ENCODE measurements at places on chromosomes 4 and X.
A peak's percentile ranks its signal among the peaks of the same experiment; 100 is the strongest.

DNA sequence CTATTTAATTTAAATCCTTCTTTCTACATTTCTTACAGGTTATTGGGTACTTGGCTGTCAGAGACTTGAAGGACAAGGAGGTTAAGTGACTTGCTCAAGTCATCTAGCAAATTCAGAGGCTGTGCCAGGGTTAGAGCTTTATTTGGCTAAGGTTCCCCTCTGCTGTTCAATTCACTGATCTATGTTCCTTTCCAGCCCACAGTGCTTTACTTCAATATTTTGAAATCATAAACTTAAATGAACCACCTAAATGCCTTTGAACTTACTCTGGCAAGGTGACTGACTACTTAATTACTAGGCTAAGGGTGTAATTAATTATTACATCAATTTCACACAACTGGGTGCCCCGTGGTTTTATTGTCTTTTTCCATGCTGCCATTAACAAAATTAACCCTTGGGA lies 288.7 kb downstream of the CAMK2D start:
- no peak for DNase-seq

DNA sequence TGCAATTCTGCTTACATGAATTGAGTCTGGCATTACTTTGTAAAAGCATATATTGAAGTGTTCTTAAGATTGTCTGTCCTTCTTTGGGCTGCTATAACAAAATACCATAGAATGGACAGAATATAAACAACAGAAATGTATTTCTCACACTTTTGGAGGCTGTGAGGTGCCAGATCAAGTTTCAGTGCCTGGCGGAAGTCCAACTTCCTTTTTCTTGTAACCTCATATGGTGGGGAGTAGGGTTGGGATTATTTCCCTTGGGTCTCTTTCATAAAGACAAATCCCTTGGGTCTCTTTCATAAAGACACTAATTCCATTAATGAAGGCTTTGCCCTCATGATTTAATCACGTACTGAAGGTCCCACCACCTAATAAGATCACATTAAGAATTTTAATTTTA lies 199.3 kb upstream of the GRID2 start:
- no peak for DNase-seq

GRCh38 chr4:132065940-132066495 lies 1083.1 kb upstream of the PCDH10 start:
- no peak for DNase-seq

- DNase-seq: no peak
Observed at GRCh38 chr4:73259571-73260090, 1.0 kb upstream of the ANKRD17 start.

GRCh38 chrX:11261260-11261659 lies 32.0 kb upstream of the AMELX start:
- DNase-seq: no peak

DNA sequence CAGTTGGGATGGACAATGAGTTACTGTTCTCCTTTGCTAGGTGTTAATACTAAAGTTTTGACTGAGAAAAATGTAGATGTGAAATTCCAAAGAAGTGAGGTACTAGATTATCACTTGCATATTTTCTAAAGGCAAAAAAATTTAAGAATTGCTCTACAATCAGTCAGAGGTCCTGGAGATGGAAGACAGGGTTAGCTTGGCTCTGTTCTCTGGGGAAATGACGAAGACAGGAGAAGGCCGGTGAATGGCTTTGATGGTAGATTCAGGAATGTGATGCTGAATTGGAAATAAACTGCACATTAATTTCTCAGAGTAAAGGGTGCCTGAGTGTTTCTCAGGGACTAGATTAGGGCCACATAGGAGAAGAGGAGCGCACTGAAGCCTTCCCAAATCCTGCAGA lies 214.0 kb upstream of the LEF1 start:
- DNase-seq: no peak

DNA sequence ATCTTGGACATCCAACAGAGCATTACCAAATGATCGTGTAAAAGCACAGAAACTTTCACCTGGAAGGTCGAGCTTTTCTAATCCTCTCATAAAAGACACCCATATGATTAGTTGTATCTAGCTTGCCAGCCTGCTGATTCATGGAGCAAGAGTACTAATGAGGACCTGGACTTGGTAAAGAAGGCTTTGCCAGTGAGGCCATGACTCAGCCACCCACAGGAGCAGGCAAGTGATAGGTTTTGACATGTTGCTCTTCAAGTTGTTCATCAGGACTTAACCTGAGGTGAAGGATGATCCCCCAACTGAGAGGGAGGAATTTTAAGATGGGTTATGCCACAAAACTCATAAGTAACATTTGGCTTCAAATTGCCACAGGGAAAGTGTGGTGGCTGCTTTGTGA lies 24.7 kb upstream of the EPGN start:
- DNase-seq: no peak

DNA sequence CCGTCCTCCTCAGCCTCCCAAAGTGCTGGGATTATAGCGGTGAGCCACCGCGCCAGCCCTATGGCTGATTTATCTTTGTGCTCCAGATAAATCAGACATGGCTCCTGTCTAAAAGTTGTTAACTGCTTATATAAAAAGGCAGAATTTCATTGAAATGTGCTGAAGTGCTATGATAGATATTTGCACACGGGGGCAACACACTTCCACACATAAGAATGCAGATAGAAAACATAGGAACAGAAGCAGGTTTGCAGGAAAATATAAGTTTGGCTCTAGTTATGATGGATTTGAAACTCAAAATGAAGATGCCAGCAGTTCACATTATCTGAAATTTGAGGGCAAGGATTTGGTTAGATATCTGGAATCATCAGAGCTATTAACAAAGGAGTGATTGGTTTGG lies 163.1 kb upstream of the SLITRK2 start:
- DNase-seq: no peak

DNA sequence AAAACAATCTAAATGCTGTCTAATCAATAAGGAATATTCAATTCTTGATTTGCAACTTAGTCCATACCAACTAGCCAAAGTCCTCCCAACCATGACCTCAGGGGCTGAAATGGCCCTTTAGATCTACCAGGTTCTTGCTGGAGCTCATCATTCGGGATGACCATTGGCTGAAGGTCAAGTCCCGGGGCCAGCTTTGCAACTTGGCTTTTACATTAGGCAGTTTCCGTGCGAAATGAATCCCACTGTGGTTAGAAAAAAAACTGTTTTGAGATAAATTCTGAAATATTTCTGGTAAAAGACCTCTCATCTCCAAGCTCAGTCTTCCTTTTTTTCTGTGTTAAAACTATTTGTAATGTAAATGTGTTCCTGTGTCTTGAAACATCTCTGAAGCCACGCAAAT lies 178.6 kb downstream of the TENM3 start:
- no peak for DNase-seq

DNA sequence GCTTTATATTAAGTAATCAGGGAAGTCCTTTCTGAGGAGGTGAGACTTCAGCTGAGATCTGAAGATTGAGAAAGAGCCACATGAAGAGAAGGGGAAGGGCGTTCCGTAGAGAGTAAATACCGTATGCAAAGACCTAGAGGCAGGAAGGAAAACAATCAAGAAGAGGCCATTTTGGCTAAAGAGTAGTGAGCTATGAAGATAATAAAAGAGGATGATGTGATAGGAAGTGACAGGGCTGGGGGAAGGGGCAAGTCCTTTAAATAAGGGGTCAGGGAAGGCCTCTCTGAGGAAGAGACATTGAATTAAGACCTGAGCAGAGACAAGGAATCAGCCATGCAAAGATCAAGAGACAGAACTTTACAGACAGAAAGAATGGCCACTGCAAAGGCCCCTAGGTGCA lies 86.2 kb downstream of the ZIC3 start:
- DNase-seq: no peak

- no peak for DNase-seq
Observed at GRCh38 chr4:181161669-181162068, 1081.5 kb upstream of the TENM3 start.

DNA sequence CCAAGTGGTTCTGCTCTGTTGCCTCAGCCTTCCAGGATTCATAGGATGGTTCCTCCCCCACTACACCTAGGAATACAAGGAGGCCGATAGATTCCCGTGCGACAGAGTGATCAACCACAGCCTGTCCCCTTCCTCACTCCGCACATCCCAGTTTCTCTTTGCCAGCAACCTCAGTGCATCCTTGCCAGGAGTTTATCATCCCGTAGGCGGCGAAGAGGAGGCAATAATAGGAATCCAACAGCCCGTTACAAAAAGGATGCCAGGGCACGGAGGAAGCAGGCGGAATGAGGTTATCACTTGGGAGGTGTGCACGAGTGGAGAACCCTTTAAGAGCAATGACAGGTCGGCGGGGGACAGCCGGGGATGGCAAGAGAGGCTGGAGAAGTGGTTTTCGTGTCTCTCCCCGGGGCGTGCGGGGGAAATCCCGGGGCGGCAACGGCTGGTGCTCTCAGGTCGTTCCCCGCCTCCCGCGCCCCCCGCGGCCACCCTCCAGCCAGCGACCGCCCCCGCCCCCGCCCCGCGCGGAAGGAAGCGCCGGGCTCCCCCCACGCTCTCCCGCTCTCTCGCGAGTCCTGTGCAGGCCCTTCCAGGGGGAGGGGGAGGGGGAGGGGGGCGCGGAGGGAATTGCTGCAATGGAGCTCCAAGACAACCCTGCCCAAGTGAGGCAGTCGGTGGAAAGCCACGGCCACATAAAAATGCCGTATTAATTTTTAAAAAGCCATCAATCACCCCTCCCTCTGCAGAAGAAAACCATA lies 1.6 kb downstream of the PPP3CA start:
- DNase-seq: peak; percentile 76

DNA sequence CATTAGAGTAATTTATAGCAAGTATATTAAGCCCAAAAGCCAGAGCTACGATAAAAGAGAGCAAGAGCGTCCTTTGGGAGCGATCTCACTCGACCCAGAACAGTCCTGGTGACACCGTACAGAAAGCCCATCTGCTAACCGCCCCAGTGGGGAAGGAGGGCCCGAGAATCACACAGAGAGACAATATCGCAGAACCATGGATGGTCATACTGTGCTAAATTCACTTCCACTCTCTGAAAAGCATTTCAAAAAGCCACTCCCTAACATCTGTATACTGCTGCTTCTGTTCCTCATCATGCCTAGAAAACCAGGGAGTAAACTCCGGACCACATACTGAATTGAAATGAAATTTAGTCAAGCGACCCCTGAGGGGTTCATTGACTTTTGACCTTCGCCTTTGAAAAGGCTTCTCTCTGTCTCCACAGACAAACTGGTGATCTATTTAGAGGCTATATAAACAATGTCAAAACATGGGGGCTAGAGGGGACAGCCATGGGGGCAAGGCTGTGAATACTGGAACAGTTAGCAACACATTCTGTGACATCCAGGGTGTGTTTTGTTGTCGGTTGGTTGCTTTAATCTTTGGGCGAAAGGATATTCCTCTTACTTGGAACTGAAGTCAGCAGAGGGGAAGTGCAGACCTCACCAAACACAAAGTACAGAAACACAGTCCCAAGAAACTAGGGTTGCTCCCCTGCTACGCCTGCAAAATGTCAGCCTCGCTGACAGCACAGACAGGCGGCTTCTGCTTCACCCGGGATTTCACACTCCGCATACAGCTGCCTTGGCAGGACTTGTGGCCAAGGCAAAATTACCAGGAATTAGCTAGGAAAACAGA lies 129.0 kb upstream of the RASGEF1B start:
- DNase-seq: peak; percentile 16

DNA sequence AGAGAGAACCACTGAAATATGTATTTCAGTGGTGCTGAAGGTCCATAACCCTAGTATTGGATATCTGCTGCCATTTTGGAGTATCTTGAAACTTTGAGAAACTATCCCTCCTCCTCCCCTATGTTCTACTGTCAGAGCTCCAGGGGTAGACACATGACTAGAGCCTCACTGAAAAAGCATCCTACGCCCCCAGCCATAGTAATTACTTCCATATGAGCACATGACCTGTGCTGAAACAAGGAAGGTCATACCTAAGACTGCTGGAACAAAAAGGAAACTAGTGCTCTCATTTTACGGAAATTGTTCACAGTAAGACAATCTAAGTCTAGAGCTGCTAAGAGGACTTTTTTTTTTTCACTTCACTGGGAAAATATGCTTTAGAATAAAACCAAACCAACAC lies 42.0 kb upstream of the MAPK10 start:
- peak; percentile 66 for DNase-seq

Data from SK-N-DZ (cell line).